ENCODE measurements at places on chromosomes 6 and 20. TPM values are rescaled to one million over a fixed set of nuclear protein-coding genes. Genes with fewer than 3 reads are reported as not detected.

The CBLN4 gene
- 1.9 TPM for total RNA-seq

The RBPJL gene
- not detected for total RNA-seq

DNA sequence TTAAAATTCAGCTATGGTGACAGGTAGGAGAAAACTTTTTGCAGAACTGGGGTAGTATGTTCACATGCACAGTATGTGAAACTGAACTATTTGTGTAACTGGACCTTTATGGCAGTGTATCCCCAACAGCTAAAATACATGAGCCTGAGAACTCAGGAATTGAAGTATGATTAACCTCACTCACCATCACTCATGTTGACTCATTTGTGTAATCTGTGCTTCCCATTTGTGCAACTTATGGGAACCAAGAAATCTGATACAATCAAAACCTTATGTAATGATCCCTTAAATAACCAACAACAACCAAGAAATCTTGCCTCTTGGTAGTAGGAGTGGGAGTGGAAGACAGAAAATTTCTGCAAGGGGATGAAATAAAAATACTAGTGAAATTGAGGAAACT lies 674.9 kb downstream of the HDGFL1 start:
- no peak for DNase-seq

- DNase-seq: no peak
Measured at GRCh38 chr6:20252311-20252710, 40.0 kb upstream of the MBOAT1 start.

The SLC2A10 gene
- total RNA-seq: 7.5 TPM

The LMBRD1 gene
- total RNA-seq: 88.6 TPM

GRCh38 chr6:35539223-35539622 lies 26.5 kb upstream of the TULP1 start:
- no peak for DNase-seq

The SERAC1 gene
- 16.8 TPM for total RNA-seq

DNA sequence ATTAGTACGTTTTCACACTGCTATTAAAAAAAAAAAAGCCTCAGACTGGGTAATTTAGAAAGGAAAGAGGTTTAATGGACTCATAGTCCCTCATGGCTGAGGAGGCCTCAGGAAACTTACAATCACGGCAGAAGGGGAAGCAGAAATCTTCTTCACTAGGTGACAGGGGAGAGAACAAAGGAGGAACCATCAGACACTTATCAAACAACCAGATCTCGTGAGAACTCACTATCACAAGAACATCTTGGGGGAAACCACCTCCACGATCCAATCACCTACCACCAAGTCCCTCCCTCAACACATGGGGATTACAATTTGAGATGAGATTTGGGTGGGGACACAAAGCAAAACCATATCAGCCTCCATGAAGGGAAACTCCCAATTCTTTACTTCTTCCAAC lies 85.2 kb upstream of the MAFB start:
- DNase-seq: no peak

- no peak for DNase-seq
Measured at GRCh38 chr6:5287205-5287965, 26.1 kb downstream of the FARS2 start.

GRCh38 chr6:680251-680650 lies 12.7 kb downstream of the EXOC2 start:
- DNase-seq: no peak

The EPPIN gene
- total RNA-seq: not detected

The KIAA0408 gene
- total RNA-seq: 116 TPM

DNA sequence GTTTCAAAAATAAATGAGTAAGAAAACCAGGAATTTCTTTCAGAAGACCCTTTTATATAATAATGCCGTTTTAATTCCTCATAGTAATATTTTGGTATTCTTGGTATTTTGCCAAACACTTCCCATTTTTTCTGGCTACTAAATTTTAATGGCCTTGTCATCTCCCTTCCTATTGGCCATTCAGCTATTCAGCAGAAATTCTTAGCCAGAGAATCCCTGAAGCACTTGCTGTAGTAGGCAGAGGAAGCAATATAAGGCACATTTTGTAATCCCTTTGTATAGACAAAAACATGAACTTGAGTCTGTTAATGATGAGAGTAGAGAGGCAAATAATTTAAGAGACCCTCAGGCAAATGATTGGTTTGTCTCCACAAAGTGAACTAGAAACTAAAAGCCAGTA lies 118.4 kb upstream of the LAMP5 start:
- no peak for DNase-seq

DNA sequence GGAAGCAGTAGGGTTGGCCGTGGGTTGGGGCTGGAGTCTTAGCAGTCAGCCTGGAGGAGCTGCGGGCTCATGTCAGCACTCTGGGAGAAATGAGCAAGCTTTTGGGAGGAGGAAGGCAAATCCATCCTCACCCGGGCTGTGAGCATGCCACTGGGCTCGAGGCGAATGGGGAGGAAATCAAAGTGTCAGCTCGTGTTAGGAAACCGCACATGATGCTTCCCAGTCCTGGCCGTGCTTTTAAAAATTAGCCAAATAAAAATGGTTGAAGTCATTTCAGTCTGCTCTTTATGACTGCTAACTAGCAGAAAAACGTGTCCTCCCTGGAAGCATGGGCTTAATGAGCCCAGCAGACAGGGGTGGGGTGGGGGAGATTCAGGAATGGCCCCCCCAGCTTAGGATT lies 98.1 kb downstream of the NFATC2 start:
- no peak for DNase-seq

GRCh38 chr6:140623498-140623897 lies 1249.0 kb upstream of the CITED2 start:
- no peak for DNase-seq

- DNase-seq: no peak
Measured at GRCh38 chr6:18600255-18600654, 213.1 kb downstream of the RNF144B start.

DNA sequence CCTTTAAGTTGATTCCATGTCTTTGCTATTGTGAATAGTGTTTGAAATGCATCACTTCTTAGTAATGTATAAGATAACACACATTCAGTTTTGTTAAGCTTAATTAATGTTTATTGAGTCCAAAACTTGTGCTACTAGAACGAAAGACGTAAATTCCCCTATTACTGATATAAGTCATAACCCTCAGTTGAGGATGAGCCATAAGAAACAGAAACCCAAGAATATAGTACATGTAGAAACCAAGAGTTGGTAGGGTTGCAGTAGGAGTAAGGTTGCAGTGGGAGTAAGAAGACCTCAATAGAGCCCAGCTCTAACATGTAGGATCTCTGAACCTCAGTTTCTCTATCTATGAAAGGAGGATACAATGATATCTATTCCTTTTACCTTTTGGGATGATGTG lies 19.3 kb downstream of the CITED2 start:
- DNase-seq: no peak

DNA sequence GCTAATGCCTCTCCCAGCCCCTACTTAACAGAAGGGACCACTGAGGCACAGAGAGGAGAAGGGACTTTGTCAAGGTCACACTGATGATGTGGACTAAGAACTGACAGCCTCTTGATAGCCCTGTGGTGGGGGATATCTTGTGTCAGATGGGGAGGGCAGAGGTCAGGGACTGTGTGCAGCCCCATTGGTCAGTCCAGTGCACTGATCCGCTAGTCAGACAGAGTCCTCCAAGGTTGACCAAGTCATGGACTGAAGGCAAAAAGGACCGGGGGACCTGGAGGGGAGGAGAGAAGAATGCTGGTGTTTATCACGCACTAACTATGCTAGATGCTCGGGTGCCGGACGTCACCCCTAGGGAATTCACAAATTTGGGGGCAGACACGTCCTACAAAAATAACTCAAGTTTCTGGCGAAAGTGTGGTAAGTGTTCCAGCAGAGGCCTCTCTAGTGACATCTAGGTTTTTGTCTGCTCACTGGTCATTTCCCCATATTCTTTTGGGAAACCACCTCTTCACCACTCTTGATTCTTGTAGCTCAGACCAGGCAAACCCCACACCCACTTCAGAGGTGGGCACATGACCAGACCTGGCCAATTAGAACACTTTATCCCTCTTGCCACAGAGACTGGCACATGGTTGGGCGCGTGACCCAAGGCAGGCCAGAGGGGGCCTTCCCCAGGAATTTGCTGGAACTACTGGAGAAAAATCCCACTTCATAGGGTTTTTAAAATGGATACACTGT lies 21.0 kb downstream of the TCF15 start:
- DNase-seq: no peak

DNA sequence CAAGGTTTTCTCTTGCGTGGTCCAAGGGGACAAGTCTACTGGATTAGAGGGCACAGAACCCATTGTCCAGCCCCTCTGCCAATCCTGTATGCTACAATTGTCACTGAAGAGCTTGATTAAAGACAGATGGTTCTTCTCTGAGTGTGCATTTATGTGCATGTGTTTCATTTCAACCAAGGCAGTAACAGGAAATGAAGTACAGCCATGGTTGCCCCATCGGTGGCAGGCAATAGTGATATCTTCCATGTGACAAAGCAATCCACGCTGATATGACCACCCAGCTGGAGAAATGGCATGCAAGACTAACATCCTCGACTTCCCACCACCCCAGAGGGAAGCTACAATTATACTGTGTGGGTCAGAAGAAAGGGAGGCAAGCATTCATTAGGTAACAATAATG lies 85.5 kb downstream of the UNC5CL start:
- DNase-seq: no peak

GRCh38 chr6:169575365-169575764 lies 126.5 kb downstream of the WDR27 start:
- DNase-seq: no peak

The RHAG gene
- not detected for total RNA-seq

DNA sequence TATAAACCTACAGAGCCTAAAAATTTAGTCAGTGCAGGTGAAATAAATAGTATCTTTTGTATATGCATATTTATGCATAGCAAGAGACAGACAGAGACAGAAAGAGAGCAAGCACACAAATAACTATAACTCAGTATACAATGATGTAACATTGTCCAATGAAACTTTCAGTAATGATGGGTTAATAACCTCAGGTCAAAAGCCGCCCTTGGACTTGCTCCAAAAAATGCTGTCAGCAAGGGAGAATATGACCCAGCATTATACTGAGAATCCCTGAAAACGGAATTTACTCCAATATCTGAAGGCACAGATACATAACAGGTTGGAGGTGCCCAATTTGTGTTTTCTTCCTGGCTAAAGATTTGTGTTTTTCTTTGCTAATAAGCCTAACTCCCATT lies 590.6 kb upstream of the NOX3 start:
- no peak for DNase-seq

The RPP21 gene
- 12.8 TPM for total RNA-seq
